ENCODE measurements at places on chromosomes 13 and 19. TPM values are rescaled to one million over a fixed set of nuclear protein-coding genes. Genes with fewer than 3 reads are reported as not detected.

- DNase-seq = no peak
Measured at GRCh38 chr13:73532987-73533510, 474.2 kb downstream of the KLF5 start.

DNA sequence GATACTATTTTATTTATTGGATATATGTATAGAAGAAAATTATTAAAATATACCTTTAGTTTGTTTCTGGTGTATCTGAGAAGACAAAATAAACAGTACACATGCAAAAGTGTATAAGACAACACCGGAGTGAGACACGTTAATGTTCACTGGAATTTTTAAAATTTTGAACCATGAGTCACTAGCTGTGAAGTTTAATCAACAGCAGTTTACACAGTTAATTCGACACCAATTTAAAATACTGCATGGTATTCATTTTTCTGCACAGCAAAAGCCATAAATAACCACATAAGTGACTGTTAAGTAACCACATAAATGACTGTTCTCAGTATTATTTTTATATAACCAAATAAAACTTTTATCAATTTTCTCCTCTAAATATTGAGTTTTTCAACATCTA, 418.7 kb upstream of the NBEA start:
- no peak for DNase-seq

Gene OR10H1
- total RNA-seq = not detected

DNA sequence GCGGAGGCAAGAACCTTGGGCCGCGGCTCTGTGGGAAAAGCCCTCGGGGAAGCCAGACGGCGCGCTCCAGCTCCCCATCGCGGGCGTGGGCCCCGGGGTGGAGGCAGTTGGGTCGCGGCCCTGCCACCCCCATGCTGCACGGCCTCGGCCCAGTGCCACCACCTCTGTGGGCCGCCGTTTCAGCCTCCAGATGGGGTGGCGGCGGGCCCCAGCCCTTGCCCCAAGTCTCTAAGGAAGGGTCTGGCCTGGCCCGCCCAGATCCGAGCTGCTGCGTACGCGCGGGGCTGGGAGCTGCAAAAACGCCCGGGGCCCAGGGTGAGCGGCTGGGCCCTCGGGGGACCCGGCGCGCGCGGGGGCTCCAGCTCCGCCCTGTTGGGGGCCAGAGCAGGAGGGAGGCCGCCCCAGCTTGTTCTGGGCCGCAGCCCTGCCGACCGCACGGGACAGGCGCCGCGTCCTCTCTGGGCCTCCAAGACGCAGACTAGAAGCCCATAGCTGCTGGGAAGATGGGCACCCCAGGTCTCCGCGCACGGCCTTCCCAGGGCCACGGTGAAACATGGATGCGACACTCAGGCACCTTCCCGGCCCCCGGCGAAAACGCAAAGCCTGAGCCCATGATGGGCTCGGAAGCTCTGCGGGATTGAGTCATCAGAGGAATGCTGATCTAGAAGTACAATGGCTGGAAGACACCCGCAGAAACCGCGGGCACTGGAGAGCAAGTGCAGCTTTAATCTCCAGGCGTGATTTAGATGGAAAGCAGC, 110.1 kb downstream of the KCTD15 start:
- peak; percentile 74 for DNase-seq

Measured in Daoy (cell line).